Caco-2 (cell line): ENCODE measurements at places on chromosomes 4 and X. TPM values are rescaled to one million over a fixed set of nuclear protein-coding genes. Genes with fewer than 3 reads are reported as not detected.

DNA sequence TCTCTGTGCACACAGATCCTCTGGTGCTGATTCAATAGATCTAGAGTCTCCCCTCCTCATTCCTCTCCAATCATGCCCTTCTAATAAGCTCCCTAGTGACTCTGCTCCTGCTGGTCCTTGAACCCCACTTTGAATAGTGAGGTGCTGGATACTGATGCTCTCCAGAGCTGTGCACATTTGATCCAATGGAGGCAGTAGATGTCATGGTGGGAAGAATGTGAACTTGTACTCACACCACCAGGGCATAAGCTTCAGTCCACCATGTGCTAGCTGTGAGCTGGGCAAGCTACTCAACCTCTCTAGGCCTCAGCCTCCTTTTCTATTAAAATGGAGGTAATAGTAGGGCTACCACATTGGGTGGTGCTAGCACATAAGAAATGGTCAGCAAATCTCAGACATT, 241.1 kb downstream of the SPATA18 start:
- H3K27me3 ChIP-seq: no peaks in the 10 kb centered on the region
- no peaks in the 10 kb centered on the region for H3K4me1 ChIP-seq
- no peak overlapping the region for H3K4me3 ChIP-seq
- no peak for DNase-seq
- H3K27ac ChIP-seq: no peak overlapping the region

Gene SYN1
- not detected in 2 replicates for total RNA-seq

GRCh38 chr4:174058846-174059245, 224.6 kb downstream of the FBXO8 start:
- no peaks in the 10 kb centered on the region for H3K4me1 ChIP-seq
- DNase-seq: no peak
- H3K27me3 ChIP-seq: no peaks in the 10 kb centered on the region
- no peak overlapping the region for H3K27ac ChIP-seq
- H3K36me3 ChIP-seq: no peaks in the 10 kb centered on the region

Gene CCDC110
- not detected in 2 replicates for total RNA-seq

Gene DRD5
- total RNA-seq: not detected in 2 replicates

Gene FRMPD4
- total RNA-seq: not detected in 2 replicates

GRCh38 chrX:39398215-39398962, 597.1 kb downstream of the MID1IP1 start:
- no peaks in the 10 kb centered on the region for H3K27me3 ChIP-seq
- no peak for DNase-seq

GRCh38 chr4:87078987-87079486, 141.4 kb downstream of the KLHL8 start:
- no peaks in the 10 kb centered on the region for H3K4me1 ChIP-seq
- no peaks in the 10 kb centered on the region for H3K27me3 ChIP-seq
- no peak overlapping the region for H3K27ac ChIP-seq
- H3K36me3 ChIP-seq: no peaks in the 10 kb centered on the region
- no peak overlapping the region for H3K4me3 ChIP-seq

GRCh38 chr4:119477412-119478053, 151.1 kb downstream of the PDE5A start:
- DNase-seq: no peak
- H3K36me3 ChIP-seq: peaks cover 3% of the 10 kb centered on the region
- peaks cover 14% of the 10 kb centered on the region for H3K4me1 ChIP-seq
- no peaks in the 10 kb centered on the region for H3K27me3 ChIP-seq

DNA sequence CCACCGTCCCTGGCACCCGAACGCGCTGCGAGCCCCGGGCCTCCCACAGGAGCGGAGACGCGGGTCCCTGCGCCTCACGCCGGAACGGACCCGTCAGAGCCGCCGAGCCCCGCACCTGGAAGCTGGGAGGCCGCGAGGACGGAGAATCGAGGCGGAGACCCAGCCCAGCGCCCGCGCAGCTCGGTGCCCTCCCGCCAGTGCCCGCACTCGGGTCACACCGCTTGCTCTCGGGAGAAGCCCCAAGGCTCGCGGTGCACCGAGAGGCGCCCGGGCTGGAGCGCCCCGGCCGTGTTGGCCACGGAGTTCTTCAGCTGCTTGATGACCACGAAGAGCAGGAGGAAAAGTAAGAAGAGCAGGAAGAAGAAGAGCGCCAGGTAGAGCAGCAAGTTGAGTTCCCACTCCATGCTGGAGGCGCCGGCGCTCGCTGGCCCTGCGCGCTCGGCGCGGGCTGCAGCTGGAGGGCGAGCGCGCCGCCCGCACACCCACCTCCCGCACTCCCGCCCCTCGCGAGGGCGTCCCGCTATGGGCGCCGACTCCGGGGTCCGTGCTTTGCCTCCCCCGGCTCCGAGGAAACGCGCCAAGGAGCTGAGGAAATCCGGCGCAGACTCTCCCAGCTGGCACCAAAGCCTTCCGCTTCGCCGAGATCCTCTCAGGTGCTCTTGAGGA, at the start of gene SMIM43:
SMIM43 (minus strand) TSS at position 463 of the 666 bp plus-strand sequence; CDS start at position 404, 59 bp downstream.
- H3K4me3 ChIP-seq: no peak within 1 kb of the TSS
- H3K4me1 ChIP-seq: no peaks in the 10 kb centered on the region
- H3K36me3 ChIP-seq: no peaks in the 10 kb centered on the region
- no peaks in the 10 kb centered on the region for H3K27me3 ChIP-seq
- no peak for DNase-seq

- peaks cover 4% of the 10 kb centered on the region; the same call in 1 of the 2 replicates for H3K4me1 ChIP-seq
- no peak overlapping the region for H3K27ac ChIP-seq
- no peaks in the 10 kb centered on the region for H3K27me3 ChIP-seq
- no peak for DNase-seq
- no peaks in the 10 kb centered on the region for H3K36me3 ChIP-seq
- no peak overlapping the region for H3K4me3 ChIP-seq
These were observed 43.9 kb upstream of the BBS12 start for GRCh38 chr4:122688529-122689140.

DNA sequence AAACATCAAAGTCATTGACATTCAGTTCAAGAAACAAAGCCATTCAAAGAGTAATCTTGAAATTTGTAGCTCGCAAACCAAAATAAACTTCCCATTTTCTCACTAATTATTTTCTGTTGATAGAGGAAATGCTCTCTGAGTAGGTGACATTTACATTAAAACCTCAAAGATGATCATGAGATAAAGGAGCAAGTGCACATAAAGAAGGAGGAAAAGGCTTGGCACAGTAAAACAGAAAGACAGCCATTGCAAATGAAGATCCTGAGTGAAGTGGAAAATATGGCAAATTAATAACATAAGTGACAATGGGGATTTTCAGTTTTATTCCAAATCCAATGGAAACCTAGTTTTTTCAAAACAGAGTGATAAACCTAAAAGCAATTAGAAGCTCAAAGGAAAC, 2320.8 kb downstream of the ARAP2 start:
- no peak overlapping the region for H3K27ac ChIP-seq
- no peak for DNase-seq
- H3K36me3 ChIP-seq: no peaks in the 10 kb centered on the region
- no peak overlapping the region for H3K4me3 ChIP-seq
- no peaks in the 10 kb centered on the region for H3K4me1 ChIP-seq

- no peak overlapping the region for H3K4me3 ChIP-seq
- H3K27ac ChIP-seq: peak overlapping the region; percentile 69
- H3K4me1 ChIP-seq: peaks cover 72% of the 10 kb centered on the region
- DNase-seq: peak; percentile 48
- H3K36me3 ChIP-seq: no peaks in the 10 kb centered on the region
These were observed 66.7 kb upstream of the PGRMC2 start for GRCh38 chr4:128354205-128354821.

Gene QRFPR
- not detected in 2 replicates for total RNA-seq

DNA sequence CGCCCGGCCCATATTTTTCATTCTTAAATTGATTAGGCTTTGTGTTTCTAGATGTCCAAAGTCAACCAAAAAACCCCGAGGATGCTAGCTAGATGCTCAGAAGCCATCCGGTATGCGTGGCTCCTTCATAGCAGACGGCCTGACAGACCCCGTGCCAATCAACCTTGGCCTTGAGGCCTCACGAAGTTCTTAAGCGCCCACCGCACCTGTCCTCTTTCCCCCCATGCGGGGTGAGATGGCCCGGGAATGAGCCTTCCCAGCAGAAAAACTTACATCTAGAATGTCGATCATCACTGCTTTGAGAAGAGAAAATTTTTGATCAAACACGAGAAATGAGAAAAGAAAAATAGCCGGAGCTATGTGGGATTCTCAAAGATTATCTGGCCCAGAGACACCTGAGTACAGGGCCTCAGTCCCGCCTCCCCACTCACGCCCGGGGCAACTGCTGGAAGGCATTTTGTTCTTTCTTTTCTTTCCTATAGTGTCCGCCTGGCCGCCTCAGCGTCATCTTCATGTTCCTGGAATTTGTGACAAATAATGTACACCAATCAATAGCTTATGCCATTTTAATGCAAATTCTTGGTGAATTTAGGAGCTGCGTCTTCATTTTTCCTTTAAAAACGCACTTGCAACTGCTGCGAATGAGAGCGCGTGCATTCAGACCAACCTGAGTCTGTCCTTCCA, 1.6 kb upstream of the NAT8L start:
- H3K4me1 ChIP-seq: no peaks in the 10 kb centered on the region
- no peak overlapping the region for H3K4me3 ChIP-seq
- H3K27ac ChIP-seq: no peak overlapping the region
- DNase-seq: no peak
- no peaks in the 10 kb centered on the region for H3K36me3 ChIP-seq

DNA sequence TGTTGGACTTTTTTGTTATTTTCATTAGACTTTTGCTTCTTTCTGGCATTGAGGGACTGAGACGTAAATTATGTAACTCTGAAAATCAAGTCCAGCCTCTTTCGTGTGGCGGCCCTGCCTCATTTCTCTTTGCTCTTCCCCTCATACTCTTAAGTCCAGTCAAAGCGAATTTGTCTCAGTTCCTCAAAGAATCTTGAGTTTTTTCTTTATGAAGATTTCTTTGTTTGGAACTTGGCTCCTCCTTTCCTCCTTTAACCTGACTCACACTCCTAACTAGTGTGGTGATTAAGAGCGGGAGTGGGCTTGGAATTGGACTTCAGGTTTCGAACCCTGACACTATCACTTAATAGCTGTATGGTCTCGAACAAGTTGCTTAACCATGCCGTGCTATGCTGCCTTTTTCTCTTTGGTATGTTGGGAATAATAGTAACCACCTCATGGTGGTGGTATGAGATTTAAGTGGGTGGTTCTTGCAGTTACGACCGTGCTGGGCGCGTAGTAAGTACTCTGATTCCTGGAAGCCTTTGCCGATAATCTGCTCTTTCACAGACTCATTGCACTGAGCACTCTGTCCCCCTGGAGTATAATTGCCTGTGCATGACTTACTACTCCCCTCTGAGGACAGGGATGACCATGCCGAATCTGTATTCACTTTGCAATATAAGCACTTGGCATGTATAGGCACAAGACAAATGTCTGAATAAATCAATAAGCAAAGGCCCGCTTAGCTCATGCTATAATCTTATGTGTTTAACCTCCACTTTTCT, 19.1 kb downstream of the FNIP2 start:
- H3K27ac ChIP-seq: no peak overlapping the region
- no peak for DNase-seq
- no peaks in the 10 kb centered on the region for H3K27me3 ChIP-seq
- H3K4me1 ChIP-seq: peaks cover 14% of the 10 kb centered on the region

- H3K36me3 ChIP-seq: no peaks in the 10 kb centered on the region
- no peak for DNase-seq
- no peaks in the 10 kb centered on the region for H3K27me3 ChIP-seq
- H3K4me1 ChIP-seq: no peaks in the 10 kb centered on the region
- no peak overlapping the region for H3K27ac ChIP-seq
- no peak overlapping the region for H3K4me3 ChIP-seq
These were observed 60.0 kb downstream of the FGF13 start for GRCh38 chrX:138651494-138651893.

DNA sequence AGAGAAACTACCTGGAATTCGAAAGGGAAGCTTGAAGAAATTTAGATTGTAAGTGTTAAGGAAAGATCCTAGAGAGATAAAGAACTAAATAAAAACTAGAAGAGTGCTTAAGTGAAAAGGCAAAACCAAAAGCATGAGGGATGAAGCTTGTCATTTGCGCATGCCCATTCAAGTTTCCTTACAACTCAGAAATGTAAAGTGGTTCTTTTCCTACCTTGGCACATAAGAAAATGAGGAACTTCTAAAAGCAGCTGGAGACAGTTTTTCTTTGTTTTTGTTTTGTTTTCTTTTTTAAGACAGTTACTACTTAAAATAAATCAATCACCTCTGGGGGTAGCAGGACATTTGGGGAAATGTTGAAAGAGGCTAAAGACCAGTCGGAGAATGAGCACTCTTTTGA, 1304.4 kb upstream of the PCDH7 start:
- no peaks in the 10 kb centered on the region for H3K36me3 ChIP-seq
- H3K27me3 ChIP-seq: no peaks in the 10 kb centered on the region
- no peak overlapping the region for H3K4me3 ChIP-seq
- DNase-seq: no peak

- no peak overlapping the region for H3K27ac ChIP-seq
- no peaks in the 10 kb centered on the region for H3K4me1 ChIP-seq
These were observed 87.5 kb downstream of the GLRA2 start for GRCh38 chrX:14616836-14617235.

Gene ADH1B
- 0.30 TPM in 1 of 2 replicates, not detected in the other for total RNA-seq

DNA sequence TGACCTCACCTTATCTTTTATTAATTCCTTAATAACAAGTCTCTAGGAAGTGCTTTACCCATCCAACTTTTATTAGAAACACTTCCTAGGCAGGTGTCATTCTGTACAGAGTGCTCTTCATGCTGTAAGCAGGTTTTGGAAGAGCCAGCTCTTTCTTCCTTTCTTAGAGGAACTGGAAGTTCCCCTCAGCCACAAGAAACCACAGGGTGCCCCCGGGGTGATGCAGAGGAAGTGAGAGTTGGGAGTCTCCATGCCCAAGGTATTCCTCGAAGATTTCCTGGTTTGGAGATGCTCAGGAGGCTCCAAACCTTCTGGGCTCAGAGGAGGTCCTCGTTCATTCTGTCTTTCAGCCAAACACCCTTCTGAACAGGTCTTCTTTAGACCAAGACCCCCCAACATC, 83.8 kb downstream of the EGF start:
- H3K4me1 ChIP-seq: peaks cover 6% of the 10 kb centered on the region; the same call in 1 of the 2 replicates
- DNase-seq: no peak
- H3K27ac ChIP-seq: no peak overlapping the region
- no peaks in the 10 kb centered on the region for H3K27me3 ChIP-seq
- no peaks in the 10 kb centered on the region for H3K36me3 ChIP-seq

- no peak overlapping the region for H3K27ac ChIP-seq
- DNase-seq: no peak
- peaks cover 5% of the 10 kb centered on the region for H3K4me1 ChIP-seq
- H3K36me3 ChIP-seq: no peaks in the 10 kb centered on the region
- H3K4me3 ChIP-seq: no peak overlapping the region
These were observed 52.6 kb downstream of the SULT1B1 start for GRCh38 chr4:69707807-69708206.

DNA sequence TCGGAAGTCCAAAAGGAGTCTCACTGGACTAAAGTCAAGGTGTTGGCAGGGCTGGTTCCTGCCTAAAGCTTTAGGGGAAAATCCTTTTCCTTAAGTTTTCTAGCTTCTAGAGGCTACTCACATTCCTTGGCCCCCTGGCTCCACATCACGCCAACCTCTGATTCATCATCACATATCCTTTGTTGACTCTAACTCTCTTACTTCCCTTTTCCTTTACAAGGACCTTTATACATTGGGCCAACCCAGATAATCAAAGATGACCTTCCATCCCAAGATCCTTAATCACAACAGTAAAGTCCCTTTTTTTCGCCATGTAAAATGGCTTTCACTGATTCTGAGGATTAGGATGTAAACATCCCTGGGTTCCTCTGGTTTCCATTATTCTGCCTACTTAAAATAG, 146.4 kb upstream of the DCAF8L1 start:
- no peak for DNase-seq
- H3K27me3 ChIP-seq: no peaks in the 10 kb centered on the region
- H3K36me3 ChIP-seq: no peaks in the 10 kb centered on the region
- no peak overlapping the region for H3K27ac ChIP-seq

- H3K27ac ChIP-seq: no peak overlapping the region
- H3K27me3 ChIP-seq: no peaks in the 10 kb centered on the region
- DNase-seq: no peak
- no peak overlapping the region for H3K4me3 ChIP-seq
- H3K4me1 ChIP-seq: peaks cover 23% of the 10 kb centered on the region
These were observed 57.6 kb upstream of the RAPGEF2 start for GRCh38 chr4:159045321-159045720.

Gene CFAP99
- not detected in 2 replicates for total RNA-seq

Gene RHOXF2B
- not detected in 2 replicates for total RNA-seq
